MV-4-11 (cell line): ENCODE measurements at places on chromosomes 5 and 9.

DNA sequence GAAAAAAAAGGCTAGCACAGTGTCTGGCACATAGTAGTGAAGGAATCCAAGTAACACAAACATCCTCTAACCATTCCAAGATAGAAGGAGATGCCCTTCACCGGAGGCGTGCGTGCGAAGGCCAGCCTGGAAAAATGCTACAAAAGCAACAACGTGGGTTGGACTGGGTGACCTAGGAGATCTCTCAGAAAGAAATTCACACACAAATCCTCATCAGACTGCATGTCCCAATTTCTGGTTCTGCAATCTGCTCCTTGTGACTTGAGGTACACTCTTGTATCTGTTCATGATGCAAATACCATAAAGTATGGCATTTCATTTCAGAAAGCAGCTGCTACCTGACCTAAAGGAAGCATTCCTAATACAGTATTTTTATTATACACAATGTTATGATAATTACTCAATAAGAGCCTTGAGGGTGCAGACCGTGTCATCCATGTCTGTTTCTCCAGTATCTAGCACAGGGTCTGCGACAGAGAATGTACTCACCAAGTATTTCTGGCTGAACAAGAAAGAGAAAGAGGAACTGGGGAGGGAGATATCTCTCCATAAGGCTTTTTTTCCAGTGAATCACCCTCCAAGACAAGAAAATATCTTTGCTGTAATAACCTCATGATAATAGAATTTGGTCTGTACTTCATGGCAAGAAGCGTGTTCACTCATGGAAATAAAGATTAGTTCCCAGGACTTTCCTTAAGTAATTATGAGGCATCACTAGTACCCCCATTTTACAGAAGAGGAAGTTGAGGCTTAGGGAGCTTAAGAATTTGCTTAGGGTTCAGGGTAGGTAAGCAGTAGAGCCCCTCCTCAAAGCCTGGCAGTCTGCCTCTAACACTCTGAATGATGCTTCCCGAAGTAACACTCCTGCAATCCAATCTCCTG, 138.3 kb downstream of the CDK5RAP2 start:
- peak; percentile 78 for DNase-seq

- DNase-seq = peak; percentile 94
These were observed at the start of gene GAPT for GRCh38 chr5:58491216-58491892. TSS of gene GAPT (plus strand) at chr5:58491435. CDS start at chr5:58494537, 3,102 bp downstream.

DNA sequence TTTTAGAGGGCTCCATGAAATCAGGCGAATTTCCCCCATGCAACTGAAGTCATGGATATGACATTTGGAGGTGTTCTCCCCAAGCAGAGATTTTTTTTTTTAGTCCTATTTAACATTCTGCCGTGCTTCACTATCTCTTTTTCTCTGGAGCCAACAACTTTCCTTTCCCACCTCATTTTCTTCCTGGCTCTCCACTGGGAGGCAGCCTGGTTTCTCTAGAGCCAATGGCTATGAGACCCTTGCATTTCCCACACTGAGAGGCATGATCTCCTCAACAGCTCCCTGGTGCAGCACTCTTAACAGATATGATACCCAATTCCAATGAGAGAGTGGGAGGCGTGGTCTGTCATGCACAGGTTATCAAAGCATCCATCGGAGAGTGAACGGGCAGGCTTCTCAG, 310.8 kb downstream of the DRD1 start:
- no peak for DNase-seq

DNA sequence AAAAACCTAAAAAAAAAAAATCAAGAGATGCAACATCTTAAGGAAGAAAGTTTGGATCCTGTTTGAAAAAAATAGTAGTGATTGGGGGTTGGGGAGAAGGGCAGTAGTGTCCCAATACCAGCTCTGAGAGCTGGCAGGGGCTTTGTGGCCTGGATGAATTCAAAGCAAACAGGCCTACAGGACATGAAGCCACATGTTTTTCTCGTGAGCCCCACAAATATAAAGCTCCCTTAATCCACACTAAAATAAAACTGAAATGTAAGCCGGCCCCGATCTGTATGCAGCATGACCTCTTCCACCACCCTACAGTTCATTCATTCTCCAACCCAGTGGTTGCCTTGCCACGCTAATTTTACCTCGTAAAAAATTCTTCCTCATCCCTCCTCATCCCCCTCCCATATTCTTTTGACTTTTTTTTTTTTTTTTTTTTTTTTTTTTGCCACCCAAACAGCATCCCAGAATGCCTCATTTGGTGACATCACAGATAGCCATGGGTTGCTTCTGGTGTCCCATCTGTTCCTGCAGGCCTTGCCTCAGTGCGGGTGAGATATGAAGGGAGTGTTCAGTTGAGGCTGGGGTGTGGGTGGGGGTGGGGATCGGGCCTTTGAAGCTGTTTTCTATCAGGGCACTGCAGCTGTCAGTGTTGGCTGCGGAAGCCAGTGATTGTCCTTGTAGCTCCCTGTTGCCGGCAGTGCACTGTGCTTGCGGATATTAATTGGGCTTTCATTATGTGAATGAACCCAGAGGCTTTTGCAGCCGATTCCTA, 81.6 kb upstream of the NFIB start:
- DNase-seq = no peak

- DNase-seq = no peak
These were observed 32.0 kb downstream of the PLPP1 start for GRCh38 chr5:55502759-55503158.

DNA sequence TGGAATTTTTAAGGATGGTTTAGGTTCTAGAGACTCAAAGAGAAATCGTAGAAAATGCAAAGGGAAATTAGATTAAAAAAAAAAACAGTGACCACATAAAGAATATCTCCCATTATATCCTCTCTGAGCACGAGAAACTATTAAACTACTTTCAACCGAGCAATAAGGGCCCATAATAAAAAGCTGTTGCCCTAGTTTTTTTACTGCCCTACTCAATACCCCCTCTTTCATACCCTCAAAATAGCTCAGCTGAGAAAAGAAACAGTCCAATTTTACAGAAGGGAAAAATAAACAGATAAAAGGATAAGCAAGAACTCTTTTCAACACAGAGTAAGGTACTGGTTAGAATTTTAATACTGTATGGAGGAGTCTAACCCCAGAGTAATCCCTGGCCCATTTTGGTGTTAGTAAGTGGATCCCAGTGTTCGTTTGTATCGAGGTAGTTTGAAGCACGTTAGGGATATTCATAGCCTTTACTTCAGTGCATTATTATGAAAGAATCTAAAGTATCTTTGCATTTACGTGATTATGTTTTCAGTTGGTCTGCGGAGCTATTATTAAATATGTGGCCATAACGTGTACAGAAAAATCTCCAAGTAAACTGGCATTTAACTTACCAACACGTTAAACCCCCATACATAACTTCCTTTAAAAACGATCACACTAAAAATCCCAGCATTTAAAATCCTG, 980 bp upstream of the RHOBTB3 start:
- no peak for DNase-seq

GRCh38 chr5:56666901-56667300, 148.4 kb upstream of the MAP3K1 start:
- DNase-seq = no peak

DNA sequence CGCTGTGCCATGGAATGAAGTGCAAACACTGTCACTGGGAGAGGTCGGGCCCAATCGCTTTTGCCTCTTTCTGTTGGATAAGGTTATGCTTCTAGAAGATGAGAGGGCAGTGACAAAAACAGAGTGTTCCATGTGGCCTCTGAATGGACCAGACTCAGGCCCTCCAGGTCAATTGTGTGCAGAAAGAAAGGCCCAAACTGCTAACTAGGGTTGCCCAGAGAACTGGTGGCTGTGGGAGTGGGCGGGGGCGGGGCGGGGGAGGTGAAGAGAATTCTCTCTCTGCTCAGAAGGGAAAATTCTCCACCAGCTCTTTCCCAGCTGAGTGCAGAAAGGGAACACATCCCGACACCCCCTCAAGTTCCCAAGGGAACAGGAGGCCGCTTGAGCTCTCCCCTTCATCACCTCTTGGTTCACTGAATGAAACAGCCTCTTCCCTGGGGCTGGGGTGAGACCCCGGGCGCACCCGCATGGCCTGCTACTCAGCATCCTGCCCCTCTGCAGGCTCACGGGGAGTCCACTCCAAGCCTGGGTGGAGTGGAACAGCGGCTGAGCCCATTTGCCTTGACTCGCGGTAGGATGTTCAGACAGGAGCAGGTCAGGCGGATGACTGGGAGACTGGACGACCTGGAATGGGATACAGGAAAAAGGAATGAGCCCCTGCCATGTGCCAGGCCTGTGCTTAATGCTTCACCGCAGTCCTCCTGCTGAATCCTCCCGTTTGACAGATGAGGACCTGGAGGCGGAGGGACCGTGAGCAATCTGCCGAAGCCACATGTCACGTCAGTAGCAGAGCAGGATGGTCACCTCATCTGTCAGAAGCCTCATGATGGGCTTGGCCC, 93.8 kb upstream of the FANCC start:
- no peak for DNase-seq

DNA sequence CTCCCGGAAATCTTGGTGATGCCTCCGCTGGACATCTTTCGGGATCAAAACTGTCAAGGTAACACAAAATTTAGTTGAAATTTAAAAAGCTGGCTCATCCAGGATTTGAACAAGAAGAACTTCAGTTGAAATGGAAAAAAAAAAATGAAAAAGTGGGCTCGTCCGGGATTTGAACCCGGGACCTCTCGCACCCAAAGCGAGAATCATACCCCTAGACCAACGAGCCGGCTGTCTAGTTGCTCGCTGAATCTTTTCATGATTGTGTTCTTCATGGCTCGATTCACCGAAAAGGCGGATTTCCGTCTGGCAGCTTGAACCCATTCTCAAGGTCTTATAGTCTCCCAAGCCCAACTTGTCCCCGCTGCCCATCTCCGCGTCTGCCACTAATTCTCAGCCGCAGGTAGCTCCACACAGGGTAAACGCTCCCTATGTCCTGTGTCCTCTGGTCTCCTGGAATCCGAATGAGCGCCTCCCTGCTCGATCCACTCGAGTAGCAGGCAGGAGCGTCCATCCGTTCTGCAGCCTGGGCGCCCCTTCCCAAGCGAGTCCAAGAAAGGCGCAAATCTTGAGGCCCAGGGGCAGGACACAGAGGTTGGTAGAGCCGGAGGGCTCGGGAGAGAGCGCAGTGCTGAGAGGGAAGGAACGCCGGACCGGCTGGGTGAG, 16.2 kb downstream of the TRIM7 start:
- no peak for DNase-seq

GRCh38 chr5:133790898-133791297, 177.5 kb downstream of the C5orf15 start:
- DNase-seq = no peak

GRCh38 chr5:15902066-15902465, 277.5 kb downstream of the MARCHF11 start:
- DNase-seq = no peak

GRCh38 chr5:135356522-135357318, 42.3 kb downstream of the MACROH2A1 start:
- DNase-seq = no peak

DNA sequence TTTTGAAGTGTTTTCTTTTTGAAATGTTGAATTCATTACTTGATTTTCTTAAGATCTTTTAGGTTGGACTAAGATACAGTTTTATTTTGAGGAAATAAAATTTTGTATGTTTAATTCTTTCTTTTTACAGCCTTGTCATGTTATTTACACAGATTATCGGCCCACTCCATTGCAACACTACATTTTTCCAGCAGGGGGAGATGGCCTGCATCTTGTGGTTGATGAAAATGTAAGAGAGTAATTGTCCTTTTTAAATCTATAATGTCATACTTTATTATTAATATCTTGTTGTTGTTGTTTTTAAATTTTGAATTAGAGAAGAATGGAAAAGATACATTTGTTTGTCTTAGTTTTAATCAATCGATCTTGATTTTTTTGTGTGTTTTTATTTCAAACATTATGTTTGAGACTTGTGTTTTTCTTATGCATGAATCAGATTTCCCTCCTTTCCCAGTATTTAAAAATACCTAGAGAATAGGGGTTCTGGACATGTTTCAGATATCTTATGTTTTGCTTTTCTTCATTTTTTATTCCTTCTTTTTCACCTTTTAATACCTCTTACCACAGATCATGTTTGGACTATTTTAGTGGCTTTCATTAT, 36.7 kb downstream of the MTREX start:
- no peak for DNase-seq

DNA sequence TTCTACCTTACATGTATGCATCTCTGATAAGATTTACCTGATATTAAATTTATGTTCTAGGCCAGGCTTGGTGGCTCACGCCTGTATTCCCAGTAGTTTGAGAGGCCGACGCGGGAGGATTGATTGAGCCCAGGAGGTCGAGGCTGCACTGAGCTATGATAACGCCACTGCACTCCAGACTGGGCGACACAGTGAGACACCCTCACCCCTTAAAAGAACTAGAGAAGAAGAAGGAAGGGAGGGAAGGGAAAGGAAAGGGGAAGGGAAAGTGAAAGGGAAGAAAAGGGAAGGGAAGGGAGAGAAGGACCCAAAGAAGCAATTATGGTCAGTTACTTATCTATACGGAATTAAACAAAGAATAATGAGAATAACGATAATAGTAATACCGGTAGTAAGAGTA, 1.2 kb upstream of the RFK start:
- DNase-seq = peak; percentile 74

- DNase-seq = no peak
These were observed 122.3 kb upstream of the CCDC112 start for GRCh38 chr5:115418788-115419187.

DNA sequence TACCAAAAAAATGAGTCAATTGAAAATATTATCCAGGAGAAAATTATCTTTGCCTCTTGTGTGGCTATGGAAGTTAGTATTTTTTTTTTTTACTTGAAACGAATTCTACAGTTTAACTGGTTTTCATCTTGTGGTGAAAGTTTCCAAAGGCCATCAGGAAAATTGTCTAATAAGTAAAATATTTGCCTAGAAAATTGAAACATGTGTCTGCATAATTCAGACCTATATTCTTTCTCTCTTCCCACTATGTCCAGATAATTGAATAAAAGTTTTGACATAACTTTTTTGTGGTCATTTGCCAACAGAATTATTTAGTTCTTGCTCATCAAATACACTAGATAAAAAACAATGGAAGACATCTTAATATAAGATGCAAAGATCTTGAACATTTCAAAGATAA, 321.5 kb upstream of the RPS23 start:
- DNase-seq = no peak

DNA sequence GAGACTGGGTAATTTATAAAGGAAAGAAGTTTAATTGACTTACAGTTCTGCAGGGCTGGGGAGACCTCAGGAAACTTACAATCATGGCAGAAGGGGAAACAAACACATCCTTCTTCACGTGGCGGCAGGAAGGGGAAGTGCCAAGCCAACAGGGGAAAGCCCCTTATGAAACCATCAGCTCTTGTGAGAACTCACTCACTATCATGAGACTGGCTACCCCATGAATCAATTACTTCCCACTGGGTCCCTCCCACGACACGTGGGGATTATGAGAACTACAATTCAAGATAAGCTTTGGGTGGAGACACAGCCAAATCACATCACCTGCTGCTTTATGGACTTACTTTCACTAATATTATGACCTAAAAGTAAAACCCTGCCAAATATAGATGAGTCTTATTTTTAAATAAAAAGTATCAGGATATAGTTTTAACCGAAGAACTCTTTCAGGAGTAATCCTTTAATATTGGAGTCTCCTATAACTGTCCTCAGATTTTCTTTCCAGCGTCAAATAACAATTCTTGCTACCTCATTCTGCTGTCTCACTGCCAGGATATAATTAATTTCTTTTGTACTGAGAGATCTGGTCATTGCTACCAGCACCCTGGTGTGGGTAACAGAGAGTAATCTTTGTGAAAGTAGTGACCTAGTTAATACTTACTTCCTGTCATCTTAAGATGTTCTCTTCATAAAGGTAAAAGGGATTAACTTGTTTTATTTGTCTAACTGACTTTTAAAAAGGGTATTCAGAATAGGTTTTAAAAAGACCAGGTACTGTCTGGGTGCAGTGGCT, 68.6 kb downstream of the NLN start:
- DNase-seq = peak; percentile 79
